Hematopoietic multipotent progenitor cell treated with erythropoietin and hydrocortisone succinate and interleukin-3 and kit ligand, for 8 days (in vitro differentiated cells): ENCODE measurements at places on chromosomes 2 and 18.

- no peak for DNase-seq
Observed at GRCh38 chr2:133431289-133431688, 137.0 kb downstream of the NCKAP5 start.

DNA sequence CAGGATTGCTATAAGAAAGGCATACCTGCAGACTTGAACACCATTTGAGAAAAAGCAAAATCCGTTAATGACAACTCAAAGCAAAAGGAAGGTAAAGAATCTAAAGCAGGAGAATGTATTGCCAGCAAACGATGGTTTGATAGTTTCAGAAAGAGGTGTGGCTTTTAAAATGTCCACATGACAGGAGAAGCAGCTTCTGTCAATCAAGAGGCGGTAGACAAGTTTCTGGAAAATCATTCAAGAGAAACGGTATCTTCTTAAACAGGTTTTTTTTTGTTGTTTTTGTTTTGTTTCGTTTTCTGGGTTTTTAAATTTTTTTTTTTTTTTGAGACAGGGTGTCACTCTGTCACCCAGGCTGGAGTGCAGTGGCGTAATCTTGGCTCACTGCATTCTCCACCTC lies 13.8 kb downstream of the CLEC4F start:
- DNase-seq = no peak

DNA sequence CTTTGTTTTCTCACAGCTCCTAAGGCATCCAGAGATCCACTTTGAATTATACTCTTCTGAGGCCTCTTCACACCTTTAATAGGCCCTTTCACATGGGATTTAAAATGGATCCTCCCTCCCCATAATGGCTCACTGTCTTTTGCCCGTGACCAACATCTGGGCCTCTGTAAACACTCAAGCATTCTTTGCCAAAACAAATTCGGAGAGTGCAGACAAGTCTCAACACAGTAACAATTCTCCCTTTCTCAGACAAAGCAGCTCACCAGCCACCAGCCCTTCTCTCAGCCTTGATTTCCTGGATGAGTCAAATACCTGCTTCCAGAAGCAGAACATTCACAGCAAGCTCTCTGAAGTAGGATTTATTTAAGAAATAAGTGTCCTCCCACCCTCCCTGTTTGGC lies 14.0 kb upstream of the IMP4 start:
- DNase-seq = no peak

DNA sequence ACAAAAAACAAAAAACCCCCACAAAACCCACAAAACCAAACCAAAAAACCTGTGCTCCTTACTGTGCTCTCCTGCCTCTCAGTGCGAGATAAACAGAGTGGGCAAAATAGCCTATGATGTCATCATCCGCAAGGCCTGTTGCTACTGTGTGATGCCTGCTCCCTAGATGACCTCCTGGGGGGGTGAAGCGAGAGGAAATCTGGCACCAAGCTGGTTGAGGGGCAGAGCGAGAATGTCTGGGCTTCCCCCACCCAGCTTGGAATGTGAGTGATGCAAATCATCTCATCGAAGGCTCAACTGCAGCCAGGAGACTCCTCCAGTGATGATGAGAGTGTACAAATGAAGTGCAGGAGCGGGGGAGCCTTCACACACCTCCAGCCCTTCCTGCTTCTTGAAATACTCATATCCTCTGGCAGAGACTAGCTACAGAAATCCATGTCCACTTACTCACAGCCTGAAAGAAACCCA lies 57.7 kb upstream of the MAP4K3 start:
- DNase-seq = no peak

DNA sequence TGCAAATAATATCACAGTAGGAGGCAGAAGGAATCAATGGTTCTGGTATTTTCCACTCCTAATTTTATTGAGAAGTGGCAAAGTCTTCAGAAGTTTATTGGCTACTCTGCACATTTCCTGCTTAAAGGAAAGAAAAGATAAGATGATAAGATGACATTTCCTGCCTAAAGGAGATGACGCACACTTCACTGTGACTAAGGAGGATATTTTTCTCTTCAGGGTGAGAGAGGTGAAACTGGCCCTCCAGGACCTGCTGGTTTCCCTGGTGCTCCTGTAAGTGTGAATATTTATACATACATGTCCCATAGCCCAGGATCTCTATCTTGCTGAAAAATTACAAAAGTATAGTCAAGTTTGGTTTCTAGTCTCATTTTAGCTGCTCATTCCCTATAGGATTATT lies 27.9 kb downstream of the COL3A1 start:
- no peak for DNase-seq
